ENCODE measurements at places on chromosomes 11 and 22. TPM values are rescaled to one million over a fixed set of nuclear protein-coding genes. Genes with fewer than 3 reads are reported as not detected.
A peak's percentile ranks its signal among the peaks of the same experiment; 100 is the strongest.

Gene SHANK3
- 0.02 TPM for total RNA-seq

DNA sequence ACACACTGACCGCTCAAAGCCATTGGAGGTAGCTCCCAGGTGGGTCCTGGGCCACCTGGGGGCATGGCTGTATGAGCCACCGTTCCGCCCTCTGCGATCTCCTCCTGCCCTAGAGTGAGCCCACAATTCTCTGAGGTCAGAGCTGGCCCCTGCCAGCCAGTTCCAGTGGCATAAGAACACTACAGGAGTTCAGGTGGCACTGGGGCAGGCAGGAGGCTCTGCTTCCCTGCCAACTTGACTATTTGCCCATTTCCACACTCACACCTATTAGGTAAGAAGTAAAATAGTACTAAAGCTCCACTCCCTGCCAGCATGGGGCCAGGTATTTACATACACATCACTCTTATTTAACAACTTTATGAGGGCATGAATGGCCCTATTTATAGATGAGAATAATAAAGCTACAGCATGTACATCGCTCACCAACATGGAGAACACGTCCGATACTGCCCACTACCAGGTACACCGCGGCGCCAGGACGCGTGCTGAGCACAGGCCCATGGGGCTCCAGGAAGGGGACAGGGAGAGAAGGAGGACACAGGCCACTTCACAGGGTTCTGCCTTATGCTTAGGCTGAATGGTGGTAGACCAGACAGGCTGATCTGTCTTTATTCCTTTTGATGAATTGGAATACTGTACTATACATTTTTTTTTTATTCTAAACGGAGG is 26.2 kb downstream of the PISD start:
- no peak for DNase-seq

GRCh38 chr11:63802637-63803414 is 10.4 kb upstream of the SPINDOC start:
- DNase-seq = no peak

GRCh38 chr22:35056486-35056885 is 9.5 kb upstream of the ISX start:
- DNase-seq = no peak

- no peak for DNase-seq
These were observed 112.1 kb downstream of the RPL27A start for GRCh38 chr11:8794677-8795103.

DNA sequence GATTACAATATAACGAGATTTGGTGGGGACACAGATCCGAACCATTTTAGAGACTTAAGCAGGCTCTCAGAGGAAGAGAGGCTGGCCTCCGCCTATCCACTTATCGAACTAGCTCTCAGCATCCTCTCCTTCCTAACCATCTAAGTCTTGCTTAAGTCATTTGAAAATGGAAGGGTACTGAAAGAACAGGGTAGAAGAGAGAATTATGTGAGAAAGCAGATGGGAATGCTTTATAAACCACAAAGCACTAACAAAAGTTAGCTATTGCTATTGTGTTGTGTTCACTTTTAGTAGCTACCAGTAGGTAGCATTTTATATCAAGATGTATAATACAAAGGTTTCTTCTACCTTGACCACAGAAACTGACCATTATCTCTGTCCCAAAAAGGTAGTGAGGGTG is 153.4 kb upstream of the CADM1 start:
- no peak for DNase-seq

Gene RPS19BP1
- total RNA-seq = 69.3 TPM

- no peak for DNase-seq
These were observed 18.8 kb upstream of the ZBTB16 start for GRCh38 chr11:114040706-114041211.

Gene IRAG1
- not detected for total RNA-seq

DNA sequence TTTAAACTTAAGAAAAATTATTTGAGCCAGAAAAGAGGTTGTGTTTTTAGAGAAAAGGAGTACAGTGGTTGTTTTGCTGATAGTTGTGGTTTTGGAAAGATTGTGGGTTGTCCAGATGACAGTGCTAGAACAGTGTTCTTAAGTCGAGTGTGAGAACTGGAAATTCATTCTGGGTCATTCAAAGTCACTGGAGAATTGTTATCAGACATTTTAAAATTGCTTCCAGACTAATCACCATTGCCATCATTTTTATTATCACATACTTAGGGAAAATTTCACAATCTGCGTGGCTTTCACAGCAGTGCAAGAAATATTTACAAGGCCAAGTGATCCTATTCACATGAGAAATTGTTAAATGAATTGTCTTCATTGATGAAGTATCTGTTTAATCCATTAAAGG is 242.2 kb upstream of the DDI1 start:
- no peak for DNase-seq

DNA sequence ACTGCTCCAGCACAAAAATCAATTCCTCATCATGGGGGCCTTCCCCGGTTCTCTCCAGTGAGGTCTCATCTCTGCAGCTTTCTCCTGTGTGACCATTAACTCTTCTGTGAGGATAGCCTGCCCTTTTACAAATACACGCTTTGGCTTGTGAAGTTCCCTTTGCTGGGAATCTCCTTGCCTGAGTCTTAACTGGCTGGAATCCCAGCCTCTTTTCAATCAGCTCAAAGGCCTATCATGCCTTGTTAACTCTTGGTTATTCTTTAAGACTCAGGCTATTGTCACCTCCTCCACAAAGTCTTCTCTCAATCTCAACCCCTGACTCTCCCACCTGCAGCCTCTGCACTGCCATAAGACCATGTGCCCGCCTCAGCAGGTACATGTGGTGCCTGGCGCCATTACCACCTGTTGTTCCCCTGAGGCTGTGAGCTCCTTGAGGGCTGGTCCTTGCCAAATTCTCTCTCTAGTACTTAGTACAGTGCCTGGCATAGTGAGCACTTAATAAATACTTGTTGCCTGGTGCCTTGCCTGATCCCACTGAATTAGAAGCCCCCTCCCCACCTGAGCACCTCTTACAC is 128.2 kb downstream of the ST3GAL4 start:
- DNase-seq = no peak

Gene CABP7
- not detected for total RNA-seq

DNA sequence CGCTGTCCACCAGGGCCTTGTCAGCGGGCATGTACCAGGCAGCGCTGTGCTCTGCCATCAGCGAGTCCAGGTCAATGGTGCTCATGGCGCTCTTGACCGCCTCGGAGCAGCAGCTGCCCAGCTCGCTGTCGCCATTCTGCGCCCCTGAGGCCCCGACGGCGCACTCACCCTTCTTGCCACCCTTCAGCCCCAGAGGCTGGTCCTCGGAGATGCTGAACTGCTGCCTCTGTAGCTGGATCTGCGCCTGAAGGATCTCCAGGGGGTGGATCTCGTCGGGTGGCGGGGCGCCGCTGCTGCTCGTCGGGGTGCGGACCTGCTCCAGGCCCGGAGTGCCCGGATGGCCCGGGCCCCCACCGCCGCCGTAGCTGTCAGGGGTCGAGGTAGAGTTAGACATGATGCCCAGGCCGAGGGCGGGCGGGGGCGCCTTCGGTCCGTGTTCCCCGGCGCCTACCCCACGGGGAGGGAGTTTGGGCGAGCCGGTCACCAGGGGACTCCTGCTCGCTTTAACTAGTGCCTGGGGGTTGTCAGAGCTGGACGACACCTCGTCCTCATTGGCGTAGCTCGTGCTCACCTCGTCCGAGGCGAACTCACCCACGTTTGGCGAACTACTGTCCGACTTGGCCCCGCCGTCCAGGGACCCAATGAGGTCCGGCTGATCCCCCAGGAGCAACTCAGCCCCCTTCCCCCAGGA is 4.6 kb downstream of the MN1 start:
- DNase-seq = no peak

GRCh38 chr11:101458161-101458560 is 125.6 kb downstream of the TRPC6 start:
- DNase-seq = no peak

- DNase-seq = no peak
These were observed 36.0 kb downstream of the SYT13 start for GRCh38 chr11:45250035-45250718.

- DNase-seq = peak; percentile 96
These were observed at the start of gene NEAT1 for GRCh38 chr11:65422633-65423515. Gene NEAT1, plus strand, starts transcription at chr11:65422798.

Gene TUB
- total RNA-seq = 0.12 TPM

Gene ZNF215
- 1.4 TPM for total RNA-seq

All from activated CD4-positive, alpha-beta T cell treated with anti-CD3 and anti-CD28 coated beads, Interleukin-2, amount 10 ng/mL, durations not matched to agents 7 days and 5 days (primary cell).